AG04450 (cell line): ENCODE measurements at places on chromosomes 4 and X.

- DNase-seq = no peak
Observed at GRCh38 chr4:128334256-128334655, 46.6 kb upstream of the PGRMC2 start.

- no peak for DNase-seq
Observed at GRCh38 chr4:145736241-145736831, 56.4 kb downstream of the C4orf51 start.

DNA sequence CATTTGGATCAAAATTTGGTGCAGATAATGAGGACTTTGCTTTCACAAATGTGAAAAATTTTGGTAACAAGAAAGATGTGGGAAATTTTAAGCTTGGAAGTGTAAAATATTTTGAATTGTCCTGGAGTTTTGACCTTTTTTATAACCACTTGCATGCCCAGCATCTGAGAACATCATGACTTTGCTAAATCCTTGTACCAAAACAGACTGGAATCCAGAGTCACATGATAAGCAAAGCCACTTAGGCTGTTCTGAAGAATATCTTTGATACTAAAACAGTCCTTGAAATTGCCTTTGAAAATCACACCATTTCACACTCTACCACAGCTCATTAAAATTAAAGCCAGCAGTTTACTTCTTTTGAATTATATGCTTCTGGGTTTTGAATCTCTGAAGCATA lies 2.5 kb upstream of the PPM1K start:
- DNase-seq = no peak

GRCh38 chrX:153669174-153669890 lies 4.3 kb downstream of the PNCK start:
- no peak for DNase-seq

GRCh38 chrX:2334237-2334636 lies 166.5 kb downstream of the DHRSX start:
- no peak for DNase-seq

GRCh38 chrX:7059214-7059838 lies 88.2 kb upstream of the STS start:
- DNase-seq = no peak

DNA sequence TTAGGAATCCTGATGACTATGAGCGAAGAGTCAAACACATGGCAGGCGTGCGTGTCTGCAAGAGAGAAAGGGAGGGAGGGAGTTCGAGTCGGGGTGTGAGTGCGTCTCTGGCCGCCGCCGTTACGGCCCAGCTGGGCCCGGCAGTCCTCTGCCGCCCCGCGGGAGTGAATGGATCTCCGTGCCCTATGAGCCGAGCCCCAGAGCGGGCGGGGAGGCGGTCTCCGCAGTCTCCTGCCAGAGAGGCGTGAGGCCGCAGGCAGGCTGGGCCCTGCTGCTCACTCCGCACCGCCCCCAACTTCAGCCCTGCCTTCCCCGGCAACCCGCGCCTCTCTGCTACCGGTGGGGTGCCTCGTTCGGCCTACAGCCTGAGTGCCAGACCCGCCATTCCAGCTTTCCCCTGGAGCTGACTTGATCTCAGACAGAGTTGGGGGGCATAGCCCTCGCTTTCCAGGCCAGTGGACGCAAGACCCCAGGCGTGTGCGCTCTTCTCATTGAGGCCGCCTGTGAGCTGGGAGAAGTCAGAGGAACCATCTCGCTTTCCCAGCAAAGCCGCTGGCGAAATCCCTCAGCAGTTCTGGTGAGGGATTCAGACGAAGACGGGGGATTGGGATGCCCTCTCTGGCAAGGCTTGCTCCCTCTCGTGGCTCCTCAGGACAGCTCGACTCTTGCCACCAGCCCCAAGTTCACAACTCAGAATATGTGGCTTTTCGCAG lies 1.4 kb downstream of the SLC16A2 start:
- peak; percentile 37 for DNase-seq

DNA sequence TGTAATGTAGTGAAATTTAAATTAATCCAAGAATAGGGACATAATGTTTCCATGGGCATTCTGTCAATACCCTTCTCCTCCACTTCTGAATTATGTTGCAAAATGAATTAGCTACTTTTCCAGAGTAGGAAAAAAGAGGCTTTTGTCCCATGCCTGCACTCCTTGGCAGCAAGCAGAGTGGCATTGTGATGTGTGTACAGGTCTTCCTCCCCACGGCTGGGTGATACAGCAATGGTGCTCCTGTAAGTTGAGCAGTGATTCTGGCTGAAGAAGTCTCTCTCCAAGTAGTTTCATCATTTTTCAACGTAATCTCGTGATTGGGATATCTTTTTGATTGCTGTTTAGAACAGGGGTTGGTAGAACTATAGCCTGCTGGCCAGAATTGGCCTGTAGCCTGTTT lies 59.9 kb downstream of the KIT start:
- DNase-seq = no peak

- no peak for DNase-seq
Observed at GRCh38 chr4:10009861-10010500, 11.3 kb downstream of the SLC2A9 start.

- no peak for DNase-seq
Observed at GRCh38 chrX:57596109-57596508, 4.3 kb downstream of the ZXDB start.

- no peak for DNase-seq
Observed at GRCh38 chr4:86256086-86256485, 103.8 kb downstream of the MAPK10 start.

GRCh38 chr4:151991884-151992167 lies 231.0 kb upstream of the GATB start:
- no peak for DNase-seq
